ENCODE measurements at places on chromosomes 2 and 18.

DNA sequence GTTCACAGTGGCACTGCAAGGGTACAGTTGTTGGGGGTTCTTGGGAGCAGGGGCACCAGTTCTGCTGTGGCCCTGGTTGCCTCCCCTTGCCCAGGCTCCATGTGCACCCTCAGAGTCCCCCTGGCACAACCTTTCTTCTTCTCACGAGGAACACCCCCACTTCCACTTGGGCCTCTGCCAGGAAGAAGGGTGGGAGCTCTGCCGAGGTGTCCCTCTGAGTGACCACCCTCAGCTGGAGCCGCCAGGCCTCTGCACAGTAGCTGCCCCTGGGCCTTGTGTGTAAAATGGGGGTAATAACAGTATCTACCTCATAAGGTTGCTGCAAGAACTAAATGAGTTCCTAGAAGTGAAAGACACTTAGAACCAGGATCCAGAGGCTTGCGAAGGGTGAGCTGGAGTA is 8.4 kb downstream of the TPRKB start:
- DNase-seq: no peak

GRCh38 chr2:82968358-82968757 is 1490.7 kb downstream of the SUCLG1 start:
- DNase-seq: no peak

GRCh38 chr2:74982577-74982976 is 24.1 kb downstream of the POLE4 start:
- no peak for DNase-seq

DNA sequence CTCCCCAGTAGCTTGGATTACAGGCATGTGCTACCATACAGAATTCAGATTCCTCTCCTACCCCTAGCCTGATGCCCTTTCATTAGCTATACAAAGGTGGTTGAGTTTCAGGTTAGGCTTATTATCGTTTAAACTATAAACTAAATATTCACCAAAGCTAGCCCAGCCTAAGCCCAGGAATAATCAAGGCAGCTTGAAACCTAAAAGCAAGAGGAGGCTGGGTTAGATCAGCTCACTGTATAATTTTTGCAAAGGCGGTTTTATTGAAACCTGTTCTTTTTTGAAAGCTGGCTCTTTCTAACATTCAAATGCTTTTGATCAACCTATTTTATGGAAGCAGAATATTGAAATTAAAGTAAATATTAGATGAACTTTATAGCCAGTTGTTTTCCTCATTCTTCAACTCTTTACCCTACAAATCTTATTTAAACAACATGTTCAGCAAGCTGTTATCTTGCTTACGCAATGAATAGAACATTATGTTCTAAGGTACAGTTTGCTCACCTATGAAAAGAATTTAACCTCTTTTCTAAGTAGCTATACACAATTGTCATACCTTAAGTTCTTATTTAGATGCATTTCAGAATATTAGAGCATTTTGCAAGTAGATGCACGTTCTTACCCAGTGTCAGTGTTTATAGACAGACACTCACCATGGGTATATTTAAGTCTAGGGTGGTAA is 241.6 kb downstream of the NEDD4L start:
- DNase-seq: no peak

DNA sequence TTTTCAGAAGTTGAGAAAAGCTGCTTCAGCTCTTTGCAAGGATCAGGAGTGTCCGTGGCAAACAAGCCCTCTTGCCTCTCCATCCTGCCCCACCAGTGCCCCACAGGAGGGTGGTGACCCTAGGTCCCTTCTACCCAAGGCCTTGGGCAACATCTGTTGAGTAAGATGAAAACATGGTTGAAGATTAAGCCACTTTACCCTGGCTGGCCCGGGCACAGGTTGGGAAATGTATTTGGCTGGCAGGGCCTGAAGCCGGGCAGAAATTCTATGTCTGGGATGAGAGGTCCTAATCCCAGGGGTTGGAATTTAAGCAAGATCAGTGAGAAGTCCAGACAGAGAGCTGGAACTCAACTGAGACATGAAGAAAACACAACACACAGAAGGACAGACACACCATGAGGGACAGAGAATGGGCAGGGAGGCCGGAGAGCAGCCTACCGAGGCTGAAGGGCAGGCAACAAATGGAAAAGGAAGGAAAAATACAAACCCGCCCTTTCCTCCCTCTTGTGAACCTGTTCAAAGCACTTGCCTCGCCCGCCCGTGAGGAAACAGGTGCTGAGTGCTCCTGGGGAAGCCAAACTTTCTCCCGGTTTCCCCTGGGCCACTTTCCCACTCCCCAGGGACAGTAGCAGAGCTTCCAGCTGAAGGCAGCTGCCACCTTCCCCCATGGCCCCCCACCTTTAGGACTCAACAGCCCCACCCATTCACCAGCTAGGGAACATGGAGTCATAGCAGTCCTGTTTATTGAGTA is 86.1 kb downstream of the TNS1 start:
- DNase-seq: no peak

DNA sequence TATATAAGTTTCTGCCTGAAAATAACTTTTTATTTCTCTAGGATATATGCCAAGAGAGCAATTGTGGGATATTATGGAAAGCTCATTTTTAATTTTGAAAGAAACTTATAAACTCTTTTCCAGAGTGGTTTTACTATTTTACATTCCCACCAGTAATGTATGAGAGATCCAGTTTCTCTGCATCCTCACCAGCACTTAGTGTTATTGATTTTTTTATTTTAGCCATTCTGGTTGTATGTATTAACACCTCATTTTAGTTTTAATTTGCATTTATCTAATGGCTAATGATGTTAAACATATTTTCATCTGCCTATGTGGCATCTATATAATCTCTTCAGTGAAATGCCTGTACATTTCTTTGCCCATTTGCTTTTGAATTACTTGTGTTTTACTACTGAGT is 597.7 kb upstream of the RAB6C start:
- DNase-seq: no peak

- DNase-seq: no peak
These were observed 3.7 kb downstream of the SCN9A start for GRCh38 chr2:166372046-166372445.

DNA sequence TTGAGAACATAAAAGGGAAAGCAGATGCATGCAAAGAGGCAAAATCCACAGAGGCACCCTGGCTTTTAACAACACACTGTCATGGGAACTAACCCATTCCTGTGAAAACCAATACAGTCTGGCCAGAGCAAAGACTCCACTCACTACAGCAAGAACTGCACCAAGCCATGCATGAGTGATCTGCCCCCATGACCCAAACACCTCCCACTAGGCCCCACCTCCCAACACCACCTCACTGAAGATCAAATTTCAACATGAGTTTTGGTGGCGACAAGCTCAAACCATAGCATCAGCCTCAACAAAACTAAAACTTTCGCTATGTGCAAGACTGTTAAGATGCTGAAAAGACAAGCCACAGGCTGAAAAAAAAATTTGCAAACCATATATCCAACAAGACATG is 162.8 kb downstream of the SMAD2 start:
- no peak for DNase-seq

- DNase-seq: no peak
These were observed 83.9 kb upstream of the PKDCC start for GRCh38 chr2:41963661-41964525.

DNA sequence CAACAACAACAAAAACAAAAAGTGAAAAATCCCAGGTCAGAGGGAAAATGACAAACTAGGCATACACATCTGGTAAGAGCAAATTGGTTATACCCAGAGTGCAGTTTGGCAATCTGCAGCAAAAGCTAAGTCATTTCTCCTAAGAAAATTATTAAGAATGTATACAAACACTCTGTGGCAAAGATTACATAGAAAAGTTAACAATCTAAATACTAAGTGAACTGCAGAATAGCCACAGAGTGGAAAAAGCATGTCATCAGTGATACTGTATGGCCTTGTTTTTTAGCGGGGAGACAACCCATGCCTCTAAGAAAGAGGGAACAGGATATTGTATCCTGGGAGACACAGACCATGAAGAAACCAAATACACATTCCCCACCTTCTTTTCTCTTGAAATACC is 136.0 kb upstream of the ITGB6 start:
- no peak for DNase-seq

GRCh38 chr2:157720504-157720903 is 91.8 kb upstream of the ACVR1C start:
- no peak for DNase-seq

DNA sequence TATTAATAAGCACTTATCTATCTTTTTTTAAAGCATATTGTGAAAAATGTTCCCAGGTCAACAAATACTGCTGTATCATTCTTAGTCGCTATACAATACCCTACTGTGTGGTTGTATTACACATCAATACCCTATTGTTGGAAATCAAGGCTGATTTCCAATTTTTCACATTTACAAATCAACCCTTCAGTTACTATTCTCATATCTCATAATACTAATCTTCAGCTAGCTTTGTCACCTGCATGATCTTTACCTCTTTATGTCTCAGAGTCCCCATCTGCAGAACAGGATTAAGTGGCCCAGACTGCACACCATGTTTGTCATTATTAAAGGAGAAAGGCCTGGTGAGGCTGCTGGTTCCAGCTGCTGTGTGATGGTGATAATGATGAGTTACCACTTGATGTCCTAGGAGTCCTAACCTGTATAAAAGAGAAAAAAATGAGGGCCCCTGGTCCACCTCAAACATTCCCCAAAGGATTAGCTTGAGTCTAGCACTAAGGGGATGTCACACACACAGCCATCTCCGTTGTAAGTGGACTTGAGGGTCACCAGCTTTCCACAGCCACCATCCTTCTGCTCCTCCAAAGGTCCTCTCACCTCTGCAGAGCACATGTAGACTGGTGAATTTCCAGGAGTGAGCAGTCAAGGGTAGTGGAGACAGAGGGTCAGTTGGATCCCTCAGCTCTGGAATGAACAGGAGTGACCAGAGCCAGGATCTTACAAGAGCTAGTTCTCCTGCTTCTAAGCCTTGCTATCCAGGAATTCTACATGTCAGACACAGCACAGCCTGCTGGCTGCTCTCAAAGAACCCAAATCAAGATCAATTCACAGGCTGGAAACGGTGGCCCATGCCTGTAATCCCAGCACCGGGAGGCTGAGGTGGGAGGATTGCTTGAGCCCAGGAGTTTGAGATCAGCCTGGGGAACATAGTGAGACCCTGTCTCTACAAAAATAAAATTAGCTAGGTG is 36.0 kb upstream of the BIN1 start:
- no peak for DNase-seq

- DNase-seq: no peak
These were observed 68.2 kb upstream of the MGAT5 start for GRCh38 chr2:134185639-134186038.

GRCh38 chr2:12051831-12052230 is 305.4 kb downstream of the LPIN1 start:
- no peak for DNase-seq

DNA sequence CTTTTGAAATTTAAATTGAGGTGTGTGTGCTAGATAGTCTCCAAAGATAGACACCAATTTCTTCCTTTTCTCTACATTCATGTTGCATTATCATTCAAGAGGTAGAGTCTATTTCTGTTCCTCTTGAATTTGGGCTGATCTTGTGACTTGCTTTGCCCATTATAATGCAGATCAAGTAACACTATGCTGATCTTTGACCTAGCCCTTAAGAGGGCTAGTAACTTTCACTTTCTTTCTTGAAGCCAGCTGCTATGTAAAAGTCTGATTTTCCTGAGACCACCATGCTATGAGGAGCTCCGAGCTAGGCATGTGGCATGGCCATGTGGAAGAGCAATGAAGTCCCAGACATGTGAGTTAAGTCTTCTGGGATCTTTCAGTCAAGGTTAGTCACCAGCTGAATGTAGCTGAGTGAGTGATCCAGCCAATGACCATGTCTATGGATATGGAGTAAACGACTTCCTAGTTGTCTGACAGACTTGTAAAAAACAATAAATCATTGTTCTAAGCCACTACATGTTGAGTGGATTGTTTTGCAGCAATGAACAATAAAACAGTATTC is 189.4 kb upstream of the CWC22 start:
- DNase-seq: no peak

- DNase-seq: no peak
These were observed 211.2 kb downstream of the SMAD2 start for GRCh38 chr18:47719096-47719780.

- no peak for DNase-seq
These were observed 86.1 kb downstream of the LPIN1 start for GRCh38 chr2:11832531-11832930.
